ENCODE measurements at places on chromosomes 3 and 15. TPM values are rescaled to one million over a fixed set of nuclear protein-coding genes. Genes with fewer than 3 reads are reported as not detected.
A peak's percentile ranks its signal among the peaks of the same experiment; 100 is the strongest.

- DNase-seq, result no peak
Measured at GRCh38 chr3:113051787-113052186, 61.0 kb downstream of the GTPBP8 start.

DNA sequence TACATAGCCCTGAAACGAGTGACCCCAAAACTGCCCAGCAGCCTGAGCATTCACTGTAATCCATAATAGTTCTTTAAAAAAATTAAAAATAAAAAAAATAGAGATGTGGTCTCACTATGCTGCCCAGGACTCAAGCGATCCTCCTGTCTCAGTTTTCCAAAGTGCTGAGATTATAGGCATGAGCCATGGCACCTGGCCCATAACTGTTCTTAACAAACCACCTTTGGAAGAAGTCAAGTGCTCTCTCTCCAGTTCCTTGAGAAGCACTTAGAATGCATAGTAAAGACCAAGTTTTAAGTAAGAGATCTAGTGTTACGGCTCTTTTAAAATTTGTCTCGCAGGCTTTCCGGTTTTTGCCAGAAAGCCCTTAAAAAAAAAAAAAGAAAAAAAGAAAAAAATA lies 8.2 kb downstream of the CDC25A start:
- DNase-seq, result no peak

- peak; percentile 67 for DNase-seq
Measured at GRCh38 chr15:58748852-58749531, 515 bp downstream of the ADAM10 start.

DNA sequence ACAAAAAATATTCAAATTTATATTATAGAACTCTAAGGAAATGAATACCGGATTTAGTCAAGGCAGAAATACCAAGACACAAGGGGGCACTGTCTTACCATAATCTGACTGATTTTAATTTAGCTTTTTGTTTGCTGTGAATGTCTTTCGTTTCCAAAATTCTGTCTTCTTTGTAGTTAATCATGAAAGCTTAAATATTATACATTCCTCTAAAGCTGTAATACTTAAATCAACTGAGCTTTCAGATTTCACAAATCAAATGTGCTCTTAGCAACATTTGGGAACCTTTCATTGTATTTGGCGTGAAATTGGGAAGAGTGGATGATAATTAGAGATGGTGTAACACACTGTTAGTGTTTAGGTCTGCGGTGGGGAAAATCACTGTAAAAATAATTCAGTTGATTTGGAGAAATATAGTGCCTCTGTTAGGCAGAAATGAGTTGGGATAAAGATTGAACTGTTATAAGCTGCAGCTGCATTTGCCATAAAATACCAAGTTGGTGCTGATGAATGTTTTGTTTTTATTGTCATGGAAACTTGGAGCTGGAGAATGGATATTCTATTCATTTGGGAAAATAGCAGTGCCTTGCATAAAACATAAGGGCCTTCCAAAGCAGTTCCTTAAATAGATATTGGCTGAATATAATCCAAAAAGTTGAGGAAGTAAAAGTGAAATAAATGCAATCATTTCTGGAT lies 228.2 kb downstream of the TCF12 start:
- no peak for DNase-seq

DNA sequence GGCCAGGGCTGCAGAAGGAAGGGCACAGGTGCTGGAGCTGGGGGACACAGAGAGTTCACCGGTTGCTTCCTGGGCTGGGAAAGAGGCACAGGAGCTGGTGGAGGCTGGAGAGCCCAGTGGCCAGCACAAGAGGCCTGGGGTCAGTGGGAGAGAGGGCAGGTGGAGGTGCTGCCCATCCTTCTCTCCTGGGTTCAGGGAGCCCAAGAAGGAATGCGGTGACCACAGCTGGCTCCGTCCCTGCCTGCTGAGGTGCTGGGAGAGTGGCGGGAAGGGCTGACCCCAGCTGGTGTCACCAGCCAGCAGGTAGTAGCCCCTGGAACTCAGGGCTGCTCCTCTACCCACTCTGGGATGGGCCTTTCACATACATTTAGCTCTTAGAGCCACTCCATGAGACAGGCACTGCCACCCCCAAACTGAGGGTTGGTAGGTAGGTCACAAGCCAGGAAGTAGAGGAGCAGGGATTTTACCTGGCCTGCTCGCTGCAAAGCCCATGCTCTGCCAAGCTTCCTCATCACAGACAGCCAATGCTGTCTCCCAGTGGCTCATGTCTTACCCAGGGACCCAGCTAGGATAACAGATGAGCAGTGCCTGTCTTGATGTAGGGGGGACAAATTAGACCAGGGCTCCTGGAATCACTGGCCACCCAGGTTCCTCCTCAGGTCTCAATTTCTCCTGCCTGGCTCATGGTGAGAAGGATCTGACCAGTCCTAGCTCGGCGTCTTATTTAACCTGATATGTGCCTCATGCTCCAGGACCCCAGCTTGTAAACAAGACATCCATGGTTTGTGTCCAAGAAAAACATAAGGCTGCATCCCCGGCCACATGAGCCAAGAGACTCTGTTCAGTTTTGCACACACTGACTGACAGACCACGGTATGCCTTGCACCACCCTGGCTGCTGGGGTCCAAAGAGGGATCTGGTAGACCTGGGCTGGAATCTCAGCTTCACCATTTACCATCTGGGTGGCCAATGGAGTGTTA lies 119.2 kb downstream of the CORO2B start:
- DNase-seq, result no peak

DNA sequence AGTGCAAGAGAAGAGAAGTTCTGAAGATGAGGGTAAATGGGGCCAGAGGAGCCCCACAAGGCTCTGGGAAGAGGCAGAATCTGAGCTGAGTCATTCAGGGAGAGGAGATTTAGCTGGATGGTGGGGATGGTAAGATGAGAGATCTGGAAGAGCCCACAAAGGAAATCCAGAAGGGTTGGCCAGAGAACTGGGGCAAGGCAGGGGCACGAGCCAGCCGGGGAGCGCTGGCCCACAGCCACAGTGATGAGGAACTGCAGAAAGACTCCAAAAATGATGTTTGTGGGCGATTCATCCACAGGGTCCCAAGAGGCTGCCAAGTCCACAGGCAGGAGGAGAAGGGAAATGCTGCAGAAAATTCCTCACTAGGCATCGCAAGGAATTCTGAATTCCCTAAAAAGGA lies 75.9 kb upstream of the ATP2B2 start:
- DNase-seq, result no peak

GRCh38 chr3:149227591-149228268 lies 6.1 kb upstream of the CP start:
- DNase-seq, result no peak

The TTC21A gene
- total RNA-seq, result not detected

The ERC2 gene
- 0.81 TPM for total RNA-seq

The SH2D7 gene
- total RNA-seq, result not detected

The ESYT3 gene
- 0.06 TPM for total RNA-seq
